Hematopoietic multipotent progenitor cell (in vitro differentiated cells): ENCODE measurements at places on chromosomes 4 and X. TPM values are rescaled to one million over a fixed set of nuclear protein-coding genes. Genes with fewer than 3 reads are reported as not detected.

The INTU gene
- 3.0 TPM for total RNA-seq

The KLKB1 gene
- total RNA-seq = under 0.01 TPM

The CHRDL1 gene
- 5.9 TPM for total RNA-seq

The NOX1 gene
- total RNA-seq = not detected

The CDS1 gene
- total RNA-seq = under 0.01 TPM

The NR3C2 gene
- total RNA-seq = 1.1 TPM

The GAGE2A gene
- not detected for total RNA-seq

The TMEM271 gene
- not detected for total RNA-seq

The NAA11 gene
- total RNA-seq = under 0.01 TPM

The CTAG1B gene
- not detected for total RNA-seq
